ENCODE measurements at places on chromosomes 3 and 15.

GRCh38 chr3:94374439-94375161 is 311.7 kb downstream of the NSUN3 start:
- no peak for DNase-seq

DNA sequence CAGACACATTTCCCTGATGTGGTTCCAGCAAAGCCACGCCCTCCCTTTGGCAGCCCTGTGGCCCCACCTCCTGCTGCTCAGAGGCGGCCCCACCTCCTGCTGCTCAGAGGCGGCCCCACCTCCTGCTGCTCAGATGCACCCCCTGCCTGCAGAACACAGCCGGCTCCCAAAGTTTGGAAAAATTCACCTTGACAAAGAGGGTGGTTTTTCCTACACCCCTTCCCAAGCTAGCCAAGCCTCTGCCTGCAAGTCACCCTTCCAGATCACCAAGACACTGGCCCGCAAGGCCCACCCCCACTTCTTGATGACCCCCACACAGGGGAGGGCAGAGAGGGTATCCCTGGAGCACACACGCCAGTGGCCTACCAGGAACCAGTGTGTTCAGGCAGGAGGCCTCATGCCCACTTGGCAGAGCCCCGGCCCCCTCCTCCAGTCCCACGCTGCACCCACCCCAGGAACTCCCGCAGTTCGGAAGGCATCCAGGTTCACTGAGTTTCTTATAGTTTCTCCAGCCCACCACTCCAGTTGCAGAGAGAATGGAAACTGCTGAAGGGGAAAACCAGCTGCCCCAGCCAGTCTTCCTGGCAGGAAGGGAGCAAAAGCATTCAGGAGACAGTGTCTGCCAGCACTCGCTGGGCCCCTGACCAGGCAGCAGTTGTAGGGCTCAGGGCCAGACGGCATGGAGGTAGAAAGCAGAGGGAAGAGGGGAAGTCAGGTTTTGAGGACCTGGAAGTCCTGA is 2.3 kb upstream of the HAPLN3 start:
- DNase-seq: peak; percentile 28

DNA sequence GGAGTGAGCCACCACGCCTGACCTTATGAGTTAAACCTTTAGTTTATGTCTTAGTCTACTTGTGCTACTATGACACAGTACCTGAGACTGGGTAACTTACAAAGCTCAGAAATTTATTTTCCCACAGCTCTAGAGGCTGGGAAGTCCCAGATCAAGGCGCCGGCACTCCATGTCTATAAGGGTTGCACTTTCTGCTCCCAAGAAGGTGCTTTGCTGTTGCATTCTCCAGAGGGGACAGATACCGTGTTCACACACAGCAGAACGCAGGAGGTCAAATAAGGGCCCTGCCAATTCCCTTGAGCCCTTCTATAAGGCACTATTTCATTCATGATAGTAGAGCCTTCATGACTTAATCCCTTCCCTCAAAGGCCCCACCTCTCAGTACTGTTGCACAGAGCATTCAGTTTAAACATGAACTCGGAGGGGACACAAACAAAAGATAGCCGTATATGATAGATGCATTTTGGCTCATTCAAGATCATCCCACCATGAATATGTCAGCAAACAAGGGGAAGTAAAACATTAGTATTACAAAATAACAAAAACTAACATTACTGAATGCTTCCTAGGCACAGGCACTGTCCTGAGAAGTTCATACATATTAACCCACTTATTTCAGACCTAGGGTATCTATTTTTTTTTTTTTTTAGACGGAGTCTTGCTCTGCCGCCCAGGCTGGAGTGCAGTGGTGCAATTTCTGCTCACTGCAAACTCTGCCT is 26.5 kb downstream of the PLA1A start:
- no peak for DNase-seq

GRCh38 chr15:93213281-93213680 is 124.3 kb upstream of the RGMA start:
- DNase-seq: no peak

GRCh38 chr3:11545186-11545851 is 98.4 kb downstream of the VGLL4 start:
- no peak for DNase-seq

DNA sequence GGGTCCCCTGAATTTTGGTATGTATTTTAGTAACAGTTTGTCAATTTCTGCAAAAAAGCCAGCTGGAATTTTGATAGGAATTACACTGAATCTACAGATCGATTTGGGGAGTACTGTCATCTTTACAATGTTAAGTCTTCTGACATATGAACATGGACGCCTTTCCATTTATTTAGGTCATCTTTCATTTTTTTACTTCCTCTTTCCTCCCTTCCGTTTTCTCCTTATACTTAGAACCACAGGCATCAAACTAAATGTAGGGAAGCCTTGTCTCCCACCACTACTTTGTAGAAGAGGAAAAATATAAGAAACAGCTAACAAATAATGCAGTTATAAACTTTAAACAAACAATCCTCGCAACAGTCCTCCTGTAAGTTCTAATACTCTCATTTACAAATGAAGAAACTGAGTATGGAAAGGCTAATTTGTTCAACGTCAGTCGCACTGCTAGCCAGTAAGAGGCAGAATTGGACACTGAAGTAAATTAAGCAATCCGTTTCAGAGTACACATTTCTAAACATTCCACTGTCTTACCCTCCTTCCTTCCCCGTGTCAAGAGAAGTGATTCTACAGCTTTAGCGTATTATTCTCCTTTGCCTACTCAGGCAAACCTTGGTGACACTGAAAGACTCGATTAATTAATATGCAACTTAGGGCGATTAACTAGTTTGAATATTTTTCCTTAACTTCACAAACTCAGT is 25.6 kb downstream of the RHOA start:
- DNase-seq: no peak

DNA sequence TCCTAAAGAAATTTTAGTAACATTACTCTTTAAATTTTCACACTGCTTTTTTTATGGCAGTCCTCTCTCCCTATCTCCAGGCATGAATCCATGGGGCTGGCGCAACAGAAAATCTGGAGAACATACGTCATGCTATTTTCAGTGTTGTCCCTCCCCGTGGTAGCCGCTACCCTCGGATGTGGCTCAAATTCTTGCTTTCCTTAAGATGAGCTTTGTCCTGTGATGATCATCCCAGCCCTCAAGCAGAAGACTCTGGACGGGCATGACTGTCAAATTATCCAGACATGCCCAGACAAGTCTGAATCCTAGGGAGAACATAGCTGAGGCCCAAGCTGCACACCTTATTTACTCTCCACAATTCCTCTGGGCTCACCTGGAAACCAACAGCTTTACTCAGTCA is 49.1 kb downstream of the FMN1 start:
- DNase-seq: no peak

DNA sequence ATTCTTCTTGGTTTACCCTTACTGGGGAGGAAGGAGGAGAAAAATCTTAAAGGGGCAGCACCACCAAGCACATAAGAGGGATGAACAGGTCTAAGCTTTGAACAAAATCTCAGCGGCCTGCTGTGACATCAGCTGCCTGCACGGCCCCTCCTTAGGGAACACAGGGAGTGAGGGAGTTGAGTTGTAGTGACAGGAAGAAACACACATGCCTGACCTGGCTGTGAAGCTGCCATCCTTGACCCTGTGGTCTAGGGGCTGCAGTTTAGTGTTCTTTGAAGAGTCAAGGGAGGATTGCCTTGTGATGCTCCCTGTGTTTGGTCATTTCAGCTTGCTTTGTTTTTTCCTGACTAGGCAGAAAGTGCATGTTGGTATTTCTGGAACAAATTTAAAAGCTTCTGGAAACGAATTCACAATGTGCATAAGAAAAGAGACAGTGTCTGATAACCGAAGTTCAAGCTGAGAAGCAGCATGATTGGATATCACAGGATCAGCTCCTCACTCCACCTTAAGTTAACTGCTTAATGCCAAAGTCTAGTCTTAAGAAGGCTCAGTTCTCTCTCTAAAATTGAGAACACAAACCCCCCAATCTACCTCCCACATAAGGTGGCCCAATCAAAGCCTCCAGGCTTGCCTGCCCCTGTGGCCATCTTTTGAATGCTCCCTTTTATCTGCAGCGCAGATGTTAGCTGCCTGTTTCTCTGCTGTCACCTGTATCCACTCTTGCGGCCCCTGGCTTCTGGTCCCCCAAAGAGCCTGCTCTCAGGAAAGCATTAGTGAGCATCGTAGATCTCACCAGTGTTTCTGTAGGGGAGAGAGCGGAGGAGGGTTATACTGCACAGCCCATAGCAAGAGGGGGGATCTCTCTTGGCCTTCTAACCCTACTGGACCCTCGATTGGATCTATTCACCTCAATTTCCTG is 82.2 kb downstream of the SCN11A start:
- no peak for DNase-seq

GRCh38 chr3:40304352-40304751 is 5.2 kb upstream of the EIF1B start:
- DNase-seq: no peak

DNA sequence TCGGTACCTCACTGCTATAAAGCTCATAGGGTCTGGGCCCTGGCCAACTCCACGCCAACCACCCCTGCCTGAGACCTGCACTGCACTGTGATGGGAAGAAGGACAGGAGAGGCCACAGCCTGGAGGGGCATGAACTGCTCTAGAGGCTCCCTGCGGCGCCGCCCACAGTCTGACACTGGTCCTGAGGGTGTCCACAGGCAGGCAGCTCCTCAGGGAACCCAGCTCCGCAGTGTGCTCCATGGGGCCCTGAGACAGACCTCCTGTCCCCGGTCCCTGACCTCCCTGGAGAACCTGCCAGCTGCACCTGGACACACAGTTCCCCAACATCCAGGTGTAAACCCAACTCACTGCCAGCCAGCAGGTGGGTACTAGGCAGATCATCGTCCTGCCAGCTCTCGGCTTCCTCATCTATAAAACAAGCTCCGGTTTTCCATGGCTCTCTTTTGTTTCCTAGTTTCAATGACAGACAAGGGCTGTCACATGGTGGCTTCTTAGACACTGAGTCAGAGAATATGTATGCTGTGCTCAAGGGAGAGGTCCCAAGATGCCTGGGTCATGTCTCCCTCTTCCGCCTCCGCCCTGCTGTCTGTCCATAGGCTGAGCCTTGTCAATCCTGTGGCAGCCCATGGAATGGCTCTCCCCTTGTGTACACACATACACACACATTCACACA is 5.1 kb upstream of the HAPLN3 start:
- DNase-seq: no peak

- no peak for DNase-seq
Observed at GRCh38 chr15:26967719-26968269, 3.2 kb upstream of the GABRG3 start.

GRCh38 chr15:72770673-72771328 is 12.8 kb downstream of the ADPGK start:
- no peak for DNase-seq

DNA sequence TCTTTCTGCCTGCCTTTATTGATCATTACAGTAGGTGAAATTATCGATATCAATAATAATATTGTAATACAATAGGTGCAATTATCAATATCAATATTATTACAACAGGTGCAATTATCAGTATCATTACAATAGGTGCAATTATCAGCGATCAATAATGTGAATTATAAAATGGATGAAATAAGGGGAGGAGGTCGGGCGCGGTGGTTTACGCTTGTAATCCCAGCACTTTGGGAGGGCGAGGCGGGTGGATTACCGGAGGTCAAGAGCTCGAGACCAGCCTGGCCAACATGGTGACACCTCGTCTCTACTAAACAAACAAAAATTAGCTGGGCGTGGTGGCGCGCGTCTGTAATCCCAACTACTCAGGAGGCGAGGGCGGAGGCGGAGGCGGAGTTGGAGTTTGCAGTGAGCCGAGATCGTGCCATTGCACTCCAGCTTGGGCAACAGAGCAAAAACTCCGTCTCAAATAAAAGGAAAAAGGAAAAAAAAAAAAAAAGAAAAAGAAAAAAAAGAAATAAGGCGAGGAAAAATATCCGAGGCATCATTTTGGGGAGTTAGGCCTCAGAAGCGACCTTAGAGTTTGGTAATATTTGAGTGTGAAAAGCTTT is 611 bp upstream of the BNIP2 start:
- DNase-seq: peak; percentile 19

DNA sequence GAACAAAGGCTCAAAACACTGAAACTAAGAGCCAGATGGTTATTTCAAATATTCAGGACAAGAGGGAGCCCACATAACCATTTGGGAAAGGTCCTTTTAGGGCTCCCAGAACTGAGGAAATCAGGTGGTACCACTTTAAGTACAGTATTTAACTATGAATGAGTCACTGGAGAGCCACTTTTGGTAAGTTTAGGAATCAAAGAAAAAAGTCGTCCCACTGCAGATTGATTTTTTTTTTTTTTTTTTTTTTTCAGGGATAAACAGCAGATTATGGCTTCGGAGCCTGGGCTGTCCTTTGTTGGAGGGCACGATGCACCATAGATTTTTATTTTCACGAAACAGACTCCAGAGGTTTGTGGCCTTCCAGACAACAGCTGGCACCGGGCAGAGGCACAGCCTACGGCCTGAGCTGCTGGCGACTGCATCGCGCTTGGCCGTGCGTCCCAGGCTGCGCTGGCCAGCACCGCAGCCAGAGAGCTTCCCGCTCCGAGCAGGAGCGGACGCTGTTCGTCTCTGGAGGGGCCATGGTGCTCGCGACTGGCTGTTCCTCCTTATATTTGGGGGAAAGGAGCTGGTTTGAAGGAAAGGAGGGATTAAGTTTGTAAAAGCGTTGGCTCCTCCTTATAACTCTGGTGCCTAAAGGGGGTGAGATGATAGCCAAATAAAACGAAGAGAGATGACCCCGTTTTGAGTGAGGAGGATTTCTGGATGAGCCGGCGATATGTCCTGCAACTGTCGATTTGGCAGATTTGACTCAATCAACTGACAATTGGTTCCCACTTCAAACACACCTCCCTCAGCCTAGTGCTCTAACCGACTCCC is 152.9 kb upstream of the GOLIM4 start:
- DNase-seq: no peak

DNA sequence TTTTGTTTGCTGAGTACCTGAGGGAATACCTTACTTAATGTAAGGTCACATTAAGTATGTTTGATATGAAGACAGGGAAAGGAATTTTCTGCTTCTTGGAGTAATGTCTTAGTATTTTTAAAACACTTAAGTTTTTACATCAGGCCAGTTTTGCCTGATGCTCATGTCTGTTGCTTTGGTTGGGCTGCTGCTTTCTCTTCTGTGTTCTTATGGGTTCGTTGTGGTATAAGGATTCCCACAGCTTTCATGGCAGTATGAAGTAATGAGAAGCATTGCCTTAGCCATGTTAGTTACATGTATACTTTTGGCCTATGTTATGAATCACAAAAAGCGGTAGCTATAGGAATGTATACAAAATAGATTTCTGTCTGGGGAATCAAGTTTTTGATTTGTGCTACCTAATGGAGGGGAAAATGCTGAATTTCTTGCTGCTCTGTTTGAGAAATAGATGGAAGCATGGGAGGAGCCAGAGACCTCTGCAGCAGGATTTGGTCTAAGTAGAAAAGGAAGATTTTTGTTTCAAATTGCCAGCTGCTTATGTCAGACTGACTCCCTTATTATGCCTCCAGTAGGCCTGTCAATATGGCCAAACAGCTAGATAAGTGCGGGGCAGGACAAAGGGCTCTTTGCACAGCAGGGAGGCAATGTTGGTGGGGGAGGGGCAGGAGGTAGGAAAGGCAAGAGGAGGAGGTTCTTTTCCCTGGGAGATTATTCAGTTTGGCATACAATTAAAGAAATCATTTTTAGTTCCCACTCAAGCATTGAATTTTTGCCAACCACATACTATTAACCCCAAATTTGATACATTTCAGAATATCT is 5.2 kb downstream of the SETD5 start:
- DNase-seq: no peak
